ENCODE measurements at places on chromosomes 2 and 18. TPM values are rescaled to one million over a fixed set of nuclear protein-coding genes. Genes with fewer than 3 reads are reported as not detected.
A peak's percentile ranks its signal among the peaks of the same experiment; 100 is the strongest.

DNA sequence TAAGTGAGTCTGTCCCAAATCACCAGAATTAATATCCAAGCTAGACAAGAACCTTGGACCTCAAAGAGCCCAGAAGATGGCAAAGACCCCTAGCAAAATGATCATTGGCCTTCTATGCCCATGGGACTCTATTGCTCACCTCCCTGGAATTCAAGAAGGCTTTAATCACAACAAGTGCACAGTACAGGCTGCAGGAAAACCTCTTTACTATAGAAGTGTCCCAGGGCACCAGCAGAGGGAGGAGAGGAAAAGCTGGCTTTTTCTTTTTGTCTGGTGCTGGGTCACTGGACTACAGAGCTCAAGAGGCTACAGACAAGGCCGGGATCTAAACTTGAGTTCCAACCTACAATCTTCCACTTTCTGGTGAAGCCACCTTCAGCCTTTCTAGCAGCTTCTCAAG is 88.3 kb upstream of the PPP1CB start:
- DNase-seq, result peak; percentile 74

DNA sequence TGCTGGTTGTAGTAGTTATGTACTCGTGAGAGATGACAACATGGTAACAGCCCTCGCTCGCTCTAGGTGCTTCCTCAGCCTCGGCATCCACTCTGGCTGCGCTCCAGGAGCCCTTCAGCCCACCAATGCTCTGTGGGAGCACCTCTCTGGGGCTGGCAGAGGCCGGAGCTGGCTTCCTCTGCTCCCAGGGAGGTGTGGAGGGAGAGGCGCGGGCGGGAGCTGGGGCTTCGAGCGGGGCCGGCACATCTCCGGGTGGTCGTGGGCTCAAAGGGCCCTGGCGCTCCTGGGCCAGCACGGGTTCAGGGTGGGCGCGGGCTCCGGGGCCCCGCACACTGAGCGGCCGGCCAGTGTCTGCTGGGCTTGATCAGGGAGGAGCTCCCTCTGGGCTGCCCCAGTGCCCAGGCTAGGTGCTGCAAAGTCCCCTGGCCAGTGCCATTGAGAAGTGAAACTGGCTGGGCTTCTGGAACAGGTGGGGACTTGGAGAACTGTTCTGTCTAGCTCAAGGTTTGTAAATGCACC is 1012.1 kb downstream of the CNTNAP5 start:
- no peak for DNase-seq

DNA sequence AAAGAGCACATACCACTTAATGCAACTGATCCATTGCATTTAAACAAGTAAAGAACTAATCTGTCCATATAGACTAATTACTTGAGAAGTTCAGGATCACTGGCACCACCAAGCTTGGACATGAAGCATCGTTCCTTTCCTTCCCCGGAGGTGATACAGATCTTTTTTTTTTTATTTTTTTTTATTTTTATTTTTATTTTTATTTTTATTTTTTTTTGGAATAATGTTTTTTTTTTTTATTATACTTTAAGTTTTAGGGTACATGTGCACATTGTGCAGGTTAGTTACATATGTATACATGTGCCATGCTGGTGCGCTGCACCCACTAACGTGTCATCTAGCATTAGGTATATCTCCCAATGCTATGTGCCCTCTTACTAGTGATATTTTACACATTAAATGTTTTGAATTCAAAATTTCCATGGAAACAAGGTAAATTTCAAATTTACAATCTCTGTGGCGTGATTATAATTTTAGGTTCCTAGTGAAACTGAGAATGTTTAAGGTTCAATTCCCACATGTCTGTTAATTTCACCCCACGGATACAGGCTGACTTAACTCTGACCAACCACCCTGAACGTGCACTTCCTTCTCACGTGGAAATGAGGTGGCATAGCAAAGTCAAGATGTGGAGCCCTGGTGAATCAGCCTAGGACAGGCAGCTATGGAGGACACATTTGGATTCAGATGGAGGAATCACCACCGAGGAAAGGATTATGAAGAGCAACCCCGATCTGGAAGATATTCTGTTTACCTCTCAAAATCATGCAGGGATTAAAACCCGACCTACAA is 101.6 kb upstream of the THOC1 start:
- no peak for DNase-seq

- DNase-seq, result peak; percentile 11
These were observed 210.0 kb upstream of the ZNF521 start for GRCh38 chr18:25561918-25562317.

GRCh38 chr18:45923138-45923537 is 44.0 kb downstream of the EPG5 start:
- no peak for DNase-seq

DNA sequence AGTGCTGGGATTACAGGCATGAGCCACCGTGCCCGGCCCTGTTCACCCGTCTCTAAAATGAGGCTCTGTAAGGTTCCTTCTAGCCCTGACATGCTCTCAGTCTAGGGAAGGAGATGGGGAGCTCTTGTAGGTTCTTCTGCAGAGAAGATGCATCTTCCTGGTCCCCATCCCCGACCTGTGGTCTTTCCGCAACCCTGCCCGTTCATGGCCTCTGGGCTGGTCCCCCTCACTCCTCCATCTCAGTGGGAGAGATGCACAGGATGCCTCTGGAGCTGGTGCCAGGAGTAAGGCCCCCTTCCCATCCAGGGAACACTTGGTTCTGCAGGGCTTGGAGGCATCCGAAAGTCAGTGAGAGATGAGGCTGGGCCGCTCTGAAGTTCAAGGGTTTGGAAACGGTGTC is 212.7 kb downstream of the KLHL29 start:
- DNase-seq, result no peak

GRCh38 chr2:152420936-152421335 is 86.0 kb downstream of the FMNL2 start:
- DNase-seq, result no peak

GRCh38 chr2:158993030-158993429 is 24.6 kb downstream of the TANC1 start:
- no peak for DNase-seq

DNA sequence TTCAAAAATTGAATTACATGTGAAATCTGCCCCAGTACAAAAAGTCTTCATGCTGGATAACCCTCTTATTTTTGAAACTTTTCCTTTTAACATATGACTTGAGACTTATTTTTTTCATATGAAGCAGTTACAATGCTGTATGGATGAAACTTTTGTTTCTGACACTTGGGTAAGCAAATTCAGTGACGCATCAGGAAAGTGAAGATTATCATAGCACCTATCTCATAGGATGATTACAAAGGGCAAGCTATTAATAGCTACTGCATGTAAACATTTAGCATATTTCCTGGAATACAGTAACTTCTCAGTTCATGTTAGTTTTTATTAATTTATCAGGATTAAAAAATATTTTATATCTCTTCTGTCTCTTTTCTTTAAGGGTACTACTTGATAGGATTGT is 1109.2 kb downstream of the LRP1B start:
- no peak for DNase-seq

- DNase-seq, result no peak
These were observed 145.1 kb downstream of the COMMD1 start for GRCh38 chr2:62050456-62051045.

- DNase-seq, result no peak
These were observed 29.7 kb upstream of the ALLC start for GRCh38 chr2:3628241-3628679.

DNA sequence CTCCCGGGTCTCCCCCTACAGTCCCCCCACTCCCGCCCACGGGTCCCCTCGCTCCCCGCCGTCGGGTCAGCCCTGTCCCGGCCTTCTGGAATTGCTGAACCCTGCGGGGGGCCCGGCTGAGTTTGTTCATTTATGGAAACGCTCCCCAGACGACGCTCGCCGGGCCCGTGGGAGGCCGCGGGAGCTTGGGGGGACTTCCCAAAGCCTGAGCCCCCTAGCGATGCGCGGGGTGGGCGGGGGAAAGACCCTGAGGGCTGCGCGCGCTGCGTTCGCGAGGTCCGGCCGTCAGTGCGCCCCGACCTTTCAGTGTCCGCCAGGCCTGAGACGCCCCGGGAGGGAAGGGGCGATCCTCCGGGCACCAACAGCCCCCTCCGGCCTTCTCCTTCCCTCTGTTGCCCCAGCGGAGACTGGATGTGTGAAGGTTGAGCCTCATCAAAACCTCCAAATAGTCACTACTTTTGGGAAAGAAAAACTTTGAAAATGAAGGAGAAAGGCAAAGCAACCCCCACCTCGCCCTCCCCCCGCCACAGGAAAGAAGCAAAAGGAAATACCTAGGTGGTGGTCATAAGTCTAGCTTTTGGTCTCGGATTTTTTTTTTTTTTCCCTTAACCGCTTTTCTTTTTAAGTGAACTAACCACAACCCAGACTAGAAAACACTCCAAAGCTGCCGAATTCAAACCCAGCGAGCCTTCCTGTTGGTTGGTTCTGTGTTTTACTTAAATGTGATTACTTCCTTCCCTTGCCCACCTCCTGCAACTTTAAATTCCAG is 509 bp upstream of the CYS1 start:
- DNase-seq, result no peak

DNA sequence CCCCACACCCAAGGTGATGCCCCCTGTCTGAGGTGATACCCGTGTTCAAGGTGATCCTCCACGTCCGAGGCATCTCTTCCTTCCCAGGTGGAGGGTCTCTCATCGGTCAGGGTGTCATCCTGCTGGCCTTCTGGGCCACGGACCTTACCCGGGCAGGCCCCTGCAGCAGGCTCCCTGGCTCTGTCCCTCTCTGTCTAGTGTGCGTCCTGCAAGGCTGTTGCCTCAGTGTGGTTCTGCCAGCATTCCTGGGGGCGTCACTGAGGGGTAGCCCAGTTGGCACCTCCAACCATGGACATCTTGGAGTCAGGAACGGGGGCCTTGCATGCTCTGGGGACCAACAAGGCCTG is 5.6 kb upstream of the PER2 start:
- no peak for DNase-seq

DNA sequence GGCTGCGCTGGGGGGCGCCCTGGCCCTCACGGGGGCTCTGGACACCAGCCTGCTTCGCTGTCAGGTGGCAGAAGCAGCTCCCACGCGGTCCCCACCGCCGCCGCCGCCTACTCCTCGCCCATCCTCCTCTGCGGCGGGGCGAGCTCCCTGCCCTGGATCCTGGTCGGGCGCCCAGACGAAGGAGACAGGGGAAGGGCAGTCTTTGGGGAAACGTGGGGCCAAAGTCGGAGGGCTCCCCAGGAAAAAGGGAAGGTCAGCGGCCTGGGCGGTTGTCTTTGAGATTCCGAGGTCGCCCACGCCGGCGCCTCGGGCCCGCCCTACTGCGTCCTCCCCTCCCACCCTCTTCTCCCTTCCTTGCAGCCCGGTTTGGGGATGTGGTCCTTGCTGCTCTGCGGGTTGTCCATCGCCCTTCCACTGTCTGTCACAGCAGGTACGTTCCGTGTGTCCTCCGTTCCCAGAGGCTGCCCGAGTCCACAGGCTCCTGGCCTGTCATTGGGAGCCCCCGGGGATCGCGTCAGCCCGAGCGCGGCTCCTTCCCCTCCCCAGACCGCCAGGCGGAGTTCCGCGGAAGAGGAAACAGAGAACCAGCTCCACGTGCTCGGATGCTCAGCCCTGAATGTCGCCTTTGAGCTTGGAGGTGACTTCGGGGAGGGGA is 800 bp downstream of the IL1RL2 start:
- DNase-seq, result peak; percentile 40

RIT2 gene
- not detected for total RNA-seq

SALL3 gene
- total RNA-seq, result not detected

GLB1L gene
- total RNA-seq, result 10.5 TPM

ARMC9 gene
- 94.4 TPM for total RNA-seq

KCNIP3 gene
- total RNA-seq, result 2.9 TPM

DSG4 gene
- total RNA-seq, result not detected

FLACC1 gene
- 1.2 TPM for total RNA-seq

MPP4 gene
- total RNA-seq, result 4.0 TPM

UCN gene
- total RNA-seq, result 1.1 TPM

COL4A3 gene
- total RNA-seq, result 1.3 TPM

Data from fibroblast of the aortic adventitia (primary cell).